ENCODE measurements at places on chromosomes 3 and 15.

DNA sequence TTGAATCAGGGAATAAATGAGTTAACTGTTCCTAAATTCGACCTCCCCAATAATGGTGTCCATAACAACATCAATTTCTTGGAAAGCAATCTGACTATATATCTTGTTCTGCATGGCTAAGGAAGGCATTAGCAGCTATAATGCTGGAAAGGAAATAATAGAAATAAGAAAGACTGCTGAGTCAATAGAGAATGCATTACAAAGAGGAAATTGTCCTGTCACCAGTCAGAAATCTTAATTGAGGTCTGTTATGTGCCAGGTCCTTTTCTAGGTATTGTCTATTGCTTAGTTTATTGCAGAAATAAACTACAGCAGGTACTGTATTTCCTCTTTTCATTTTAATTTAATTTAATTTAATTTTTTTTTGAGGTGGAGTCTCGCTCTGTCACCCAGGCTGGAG, 5.9 kb upstream of the PPP1R2 start:
- no peak for DNase-seq

DNA sequence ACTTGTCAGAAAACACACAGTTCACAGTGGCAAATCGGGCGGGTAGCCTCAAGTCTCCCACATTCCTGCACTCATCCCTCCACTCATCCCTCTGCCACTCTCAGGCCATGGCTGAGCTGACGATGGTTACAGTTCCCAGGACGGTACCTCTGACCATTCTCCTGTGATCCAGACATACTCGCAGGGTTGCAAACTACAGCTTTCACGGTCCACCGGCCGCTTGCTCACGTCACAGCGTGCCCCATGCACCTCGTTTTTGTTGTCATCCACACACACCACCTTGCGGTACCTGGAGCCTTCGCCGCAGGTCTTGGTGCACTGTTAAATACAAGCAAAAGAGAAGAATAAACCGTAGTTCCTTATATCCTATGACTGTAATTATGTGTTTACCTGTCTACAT, 137.1 kb downstream of the ADAMTS9 start:
- DNase-seq: no peak

- no peak for DNase-seq
These were observed 76.1 kb downstream of the TOP2B start for GRCh38 chr3:25588441-25589103.

DNA sequence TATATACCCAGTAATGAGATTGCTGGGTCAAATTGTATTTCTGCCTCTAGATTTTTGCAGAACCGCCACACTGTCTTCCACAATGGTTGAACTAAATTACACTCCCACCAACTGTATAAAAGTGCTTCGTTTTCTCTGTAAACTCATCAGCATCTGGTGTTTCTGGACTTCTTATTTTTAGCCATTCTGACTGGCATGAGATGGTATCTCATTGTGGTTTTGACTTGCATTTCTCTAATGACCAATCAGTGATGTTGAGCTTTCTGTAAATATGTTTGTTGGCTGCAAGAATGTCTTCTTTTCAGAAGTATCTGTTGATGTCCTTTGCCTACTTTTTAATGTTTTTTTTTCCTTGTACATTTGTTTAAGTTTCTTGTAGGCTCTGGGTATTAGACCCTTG, 182.9 kb upstream of the TRIM42 start:
- DNase-seq: no peak

- DNase-seq: no peak
These were observed 52.6 kb downstream of the MBNL1 start for GRCh38 chr3:152321200-152321954.

DNA sequence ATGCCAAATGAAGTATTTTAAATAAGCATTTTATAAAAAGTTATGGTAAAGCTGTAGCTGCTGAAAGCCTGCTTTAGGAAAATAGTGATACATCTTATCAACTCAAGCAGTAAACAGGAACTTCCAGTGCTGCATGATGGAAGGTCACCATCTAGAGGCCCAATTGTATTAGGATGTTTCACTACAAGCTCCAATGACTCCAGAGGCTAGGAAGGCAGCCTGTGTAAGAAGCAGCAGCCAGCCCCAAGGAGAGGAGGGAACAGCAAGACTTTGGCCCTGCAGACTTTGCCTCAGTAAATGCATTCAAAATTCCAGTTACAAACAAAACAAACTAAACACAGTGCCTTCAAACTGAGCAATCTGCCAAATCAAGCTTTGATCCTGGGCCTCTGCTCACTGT, 32.1 kb downstream of the ILDR1 start:
- DNase-seq: no peak
